Fibroblast of skin of left biceps (primary cell): ENCODE measurements at places on chromosomes 1 and 21.

DNA sequence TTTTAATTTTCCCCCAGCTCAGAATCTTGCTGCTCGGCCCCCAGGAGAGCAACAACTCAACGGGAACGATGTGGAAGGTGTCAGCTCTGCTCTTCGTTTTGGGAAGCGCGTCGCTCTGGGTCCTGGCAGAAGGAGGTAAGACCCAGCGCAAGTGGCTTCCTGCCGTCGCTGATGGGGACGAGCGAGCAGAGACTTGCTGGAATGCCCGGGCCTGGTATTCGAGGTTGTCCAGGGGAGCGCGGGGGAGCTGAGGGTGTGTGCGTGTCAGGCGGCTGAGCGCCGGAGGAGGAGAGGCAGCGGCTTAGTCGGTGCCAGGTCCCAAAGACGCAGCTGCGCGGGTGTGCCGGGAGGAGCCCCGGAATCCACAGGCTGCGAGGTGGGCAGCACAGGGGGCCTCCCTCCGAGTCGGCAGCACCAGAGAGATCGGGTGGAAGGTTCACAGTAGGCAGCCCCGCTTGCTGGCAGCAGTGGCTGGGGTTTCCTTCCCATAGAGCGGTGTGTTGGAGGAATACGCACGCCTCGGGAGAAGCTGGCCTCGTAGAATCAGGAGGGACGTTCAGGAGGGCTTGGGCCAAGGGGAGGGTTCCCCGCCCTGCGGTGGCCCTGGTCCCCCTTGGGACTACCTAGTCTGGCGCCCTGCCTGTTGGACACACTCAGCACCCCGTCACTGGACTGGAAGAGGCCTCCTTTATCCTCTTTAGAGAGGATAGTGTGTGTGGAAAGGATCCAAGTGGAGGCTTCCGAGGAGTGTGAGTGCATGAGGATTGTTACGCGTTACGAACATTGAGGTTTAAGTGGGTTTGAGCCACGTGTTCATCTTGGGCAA is 547 bp downstream of the PDPN start:
- DNase-seq, result no peak

- peak; percentile 80 for DNase-seq
Measured at GRCh38 chr1:78275456-78275855, 215.3 kb upstream of the PTGFR start.

- DNase-seq, result no peak
Measured at GRCh38 chr21:42276076-42276475, 39.1 kb downstream of the TFF3 start.

GRCh38 chr1:193216920-193217319 is 30.5 kb upstream of the B3GALT2 start:
- no peak for DNase-seq

DNA sequence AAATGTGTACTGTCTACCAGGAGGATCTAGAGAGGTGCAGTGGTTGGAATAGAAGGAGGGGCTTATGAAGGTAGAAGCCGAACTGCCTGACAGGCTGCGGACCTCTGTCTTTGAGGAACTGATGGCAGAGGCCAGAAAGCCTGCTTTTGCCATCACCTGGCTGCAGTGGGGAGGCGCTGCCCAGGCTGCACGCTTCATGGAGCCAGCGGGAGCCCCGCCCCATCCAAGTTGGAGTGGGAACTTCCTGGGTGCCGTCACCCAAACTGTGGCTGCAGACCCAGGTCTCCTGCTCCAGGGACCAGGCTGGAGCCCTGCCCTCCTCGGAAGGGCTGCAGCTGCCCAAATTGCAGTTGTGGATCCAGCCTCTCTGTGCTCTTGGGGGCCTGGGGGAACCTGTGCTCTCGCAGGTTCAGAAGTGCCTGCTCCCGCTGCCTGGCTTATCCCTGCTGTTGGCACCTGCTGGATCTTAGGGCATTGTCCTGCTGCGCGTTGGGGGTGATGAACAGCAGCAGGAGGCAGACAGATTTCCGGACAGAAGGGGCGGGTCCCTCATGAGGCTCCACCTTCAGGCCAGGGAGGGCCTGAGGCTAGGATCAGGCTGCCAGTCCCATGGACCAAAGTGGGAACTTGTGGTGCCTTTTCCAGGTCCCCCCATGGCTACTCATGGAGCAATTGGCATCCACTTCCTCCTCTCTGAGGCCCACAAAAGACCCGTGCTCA is 118.0 kb upstream of the PLPPR4 start:
- DNase-seq, result no peak

DNA sequence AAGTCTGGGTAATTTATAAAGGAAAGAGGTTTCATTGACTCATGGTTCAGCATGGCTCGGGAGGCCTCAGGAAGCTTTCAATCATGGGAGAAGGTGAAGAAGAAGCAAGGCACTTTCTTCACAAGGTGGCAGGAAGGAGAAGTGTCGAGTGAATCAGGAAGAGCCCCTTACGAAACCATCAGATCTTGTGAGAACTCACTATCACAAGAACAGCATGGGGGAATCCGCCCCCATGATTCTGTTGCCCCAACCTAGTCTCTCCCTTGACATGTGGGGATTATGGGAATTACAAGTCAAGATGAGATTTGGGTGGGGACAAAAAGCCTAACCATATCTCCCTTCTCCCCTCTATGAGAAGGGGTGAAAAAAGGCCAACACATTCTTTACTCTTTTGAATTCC is 11.2 kb upstream of the IVNS1ABP start:
- no peak for DNase-seq

DNA sequence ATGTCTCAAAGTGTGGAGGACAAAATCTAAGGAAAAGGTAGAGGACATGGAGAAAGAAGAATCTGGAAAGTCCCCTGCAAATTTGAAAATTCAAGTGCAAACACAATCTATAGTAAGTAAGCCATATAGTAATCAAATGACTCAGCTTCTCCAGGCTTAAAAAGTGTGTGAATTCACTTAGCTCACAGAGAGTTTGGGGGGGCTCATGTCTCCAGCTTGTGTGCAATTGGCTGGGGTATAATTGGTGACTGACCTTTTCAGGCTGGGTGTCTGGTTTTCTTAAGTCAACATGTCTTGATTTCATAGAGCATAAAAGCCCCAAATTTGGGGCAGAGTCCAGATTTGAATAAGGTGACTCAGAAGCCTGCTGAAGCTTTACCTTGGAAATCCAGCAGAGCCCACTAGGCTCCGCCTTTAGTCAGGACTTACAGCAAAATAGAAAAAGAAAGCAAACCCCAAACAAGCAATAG is 8.6 kb downstream of the CLDN14 start:
- DNase-seq, result no peak

DNA sequence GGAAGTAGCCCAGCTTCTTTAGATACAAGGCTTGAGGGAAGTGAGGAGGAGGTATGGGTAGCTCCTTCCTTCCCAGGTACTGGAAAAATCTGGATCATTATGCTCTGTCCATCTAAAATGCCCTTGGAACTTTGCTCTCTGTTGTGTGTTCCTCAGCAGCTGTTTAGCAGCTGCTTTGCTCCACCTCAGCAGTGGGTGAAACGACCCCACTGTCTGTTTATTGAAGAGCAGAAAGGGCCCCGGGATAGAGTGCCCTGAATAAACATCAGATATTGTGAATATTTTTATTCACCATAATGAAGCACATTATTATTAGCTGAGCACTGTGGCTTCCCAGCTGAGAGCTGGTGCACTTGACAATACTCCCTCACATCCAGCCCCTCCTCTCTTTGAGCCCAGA is 237.9 kb downstream of the PBX1 start:
- no peak for DNase-seq

GRCh38 chr1:94677714-94678113 is 136.2 kb upstream of the F3 start:
- DNase-seq, result no peak

GRCh38 chr21:33760641-33761440 is 118.5 kb downstream of the ITSN1 start:
- peak; percentile 50 for DNase-seq

- DNase-seq, result no peak
Measured at GRCh38 chr1:212485571-212485912, 52.8 kb downstream of the NENF start.

GRCh38 chr1:1026599-1027413 is 6.9 kb downstream of the AGRN start:
- no peak for DNase-seq

GRCh38 chr1:159944623-159945455 is 574 bp downstream of the IGSF9 start:
- no peak for DNase-seq

GRCh38 chr1:13786541-13786940 is 86.6 kb downstream of the PRDM2 start:
- no peak for DNase-seq

- no peak for DNase-seq
Measured at GRCh38 chr1:202047977-202048376, 37.6 kb downstream of the ELF3 start.

- no peak for DNase-seq
Measured at GRCh38 chr1:6418668-6419396, 887 bp downstream of the HES2 start.

- DNase-seq, result no peak
Measured at GRCh38 chr1:213669964-213670691, 317.6 kb upstream of the PROX1 start.

GRCh38 chr1:18868801-18869424 is 9.5 kb upstream of the TAS1R2 start:
- DNase-seq, result no peak

GRCh38 chr1:15424146-15424667 is 14.0 kb upstream of the CTRC start:
- DNase-seq, result no peak

DNA sequence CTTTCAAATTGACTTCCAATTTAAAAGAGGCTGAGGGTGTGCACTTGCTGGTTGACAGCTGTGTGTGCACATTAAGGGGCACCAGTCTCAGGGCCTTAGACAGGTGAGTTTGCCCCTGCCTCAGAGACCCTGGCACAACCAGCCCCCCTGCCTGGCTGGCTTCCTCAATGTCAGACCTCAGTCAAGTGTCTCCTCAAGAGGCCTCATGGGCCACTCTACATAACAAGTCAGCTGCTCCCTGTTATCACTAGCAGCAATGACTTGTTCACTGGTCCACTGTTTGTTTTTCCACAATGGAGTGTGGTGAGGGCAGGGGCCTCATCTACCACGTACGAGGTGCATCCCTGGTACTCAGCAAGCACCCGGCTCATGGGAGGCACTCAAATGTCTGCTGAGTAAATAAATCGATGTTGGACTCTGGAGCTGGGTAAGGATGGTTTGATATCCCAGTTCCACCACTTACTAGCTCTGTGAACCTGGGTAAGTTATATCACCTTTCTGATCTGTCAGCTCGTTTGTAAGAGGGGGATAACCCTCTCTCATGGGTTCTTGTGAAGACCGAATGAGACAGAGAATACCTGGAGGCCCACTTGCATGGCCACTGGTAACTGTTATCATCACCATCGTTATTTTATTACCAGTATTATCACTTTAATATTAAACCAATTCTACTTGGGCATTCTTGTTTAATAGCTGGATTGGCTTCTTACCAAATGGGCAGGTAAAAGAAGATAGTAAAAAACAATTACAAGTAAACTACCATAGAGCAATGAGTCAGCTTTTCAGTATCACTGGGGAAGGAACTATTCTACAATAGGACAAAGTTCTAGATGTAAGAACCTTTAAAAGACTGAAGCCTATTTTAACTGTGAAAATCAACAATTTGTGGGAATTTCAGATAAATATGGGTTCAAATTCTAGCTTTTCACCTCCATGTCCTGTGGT is 64.6 kb downstream of the SLC66A1 start:
- no peak for DNase-seq

- no peak for DNase-seq
Measured at GRCh38 chr1:118905196-118905595, 82.9 kb downstream of the TBX15 start.

DNA sequence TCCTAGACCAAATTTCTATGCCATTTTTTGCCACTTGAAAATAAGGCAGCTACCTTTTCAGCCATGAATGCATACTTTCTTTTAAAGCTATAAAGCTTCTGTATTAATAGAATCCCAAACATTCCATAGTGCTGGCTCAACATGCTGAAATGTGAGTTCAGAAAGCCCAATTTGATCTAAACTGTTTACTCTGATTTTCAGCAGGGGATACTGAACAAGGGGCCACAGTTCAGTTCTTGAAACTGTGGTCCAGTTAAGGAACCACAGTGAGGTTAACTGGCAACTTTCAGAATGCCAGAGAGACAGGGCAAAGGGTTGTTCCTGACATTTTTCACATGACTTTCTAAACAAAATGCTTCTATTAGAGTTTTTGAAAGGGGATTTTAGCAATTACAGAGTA is 85.7 kb upstream of the COL11A1 start:
- DNase-seq, result no peak

GRCh38 chr1:96995351-96995750 is 273.8 kb downstream of the PTBP2 start:
- DNase-seq, result no peak

DNA sequence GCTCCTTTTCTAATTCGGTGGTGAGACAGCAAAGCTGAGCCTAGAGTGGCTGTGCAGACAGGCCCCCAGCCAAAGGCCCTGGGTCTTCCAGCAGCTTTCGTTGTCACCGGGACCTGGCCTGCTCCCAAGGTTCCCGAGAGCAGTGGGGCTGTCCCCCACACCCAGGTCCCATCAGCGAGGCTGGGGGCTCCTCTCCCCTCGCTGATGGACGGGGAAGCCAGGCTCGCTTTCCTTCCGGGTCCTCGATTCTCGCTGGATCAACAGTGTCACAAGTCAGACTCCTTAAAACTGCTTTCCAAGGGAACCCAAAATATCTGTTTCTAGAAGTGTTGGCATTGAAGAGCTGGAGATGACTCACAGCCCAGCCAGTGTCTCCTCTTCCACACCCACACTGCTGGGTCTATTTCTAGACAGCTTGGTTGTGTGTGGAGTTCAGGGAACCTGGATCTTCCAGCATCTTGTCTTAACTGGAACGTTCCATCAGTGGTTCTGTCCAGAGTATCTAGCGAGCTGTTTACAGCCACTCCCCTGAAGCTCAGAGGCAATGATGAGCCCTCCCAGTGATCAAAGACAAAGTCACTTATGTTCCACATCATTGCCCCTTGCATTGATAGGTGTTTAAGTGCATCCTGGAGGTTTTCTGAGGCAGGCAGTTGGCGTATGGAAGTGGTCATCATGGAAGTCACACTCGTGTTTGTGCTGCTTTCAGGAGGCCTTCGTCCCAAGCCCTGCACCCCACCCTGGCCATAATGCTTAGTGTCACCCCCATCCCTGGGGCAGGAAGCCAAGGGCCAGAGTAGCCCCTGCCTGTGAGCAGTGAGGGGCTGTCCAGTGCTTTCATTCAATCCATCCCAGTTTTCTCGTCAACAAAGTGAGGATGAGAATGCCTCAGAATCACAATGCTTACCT is 35.2 kb downstream of the RRP1 start:
- DNase-seq, result no peak

DNA sequence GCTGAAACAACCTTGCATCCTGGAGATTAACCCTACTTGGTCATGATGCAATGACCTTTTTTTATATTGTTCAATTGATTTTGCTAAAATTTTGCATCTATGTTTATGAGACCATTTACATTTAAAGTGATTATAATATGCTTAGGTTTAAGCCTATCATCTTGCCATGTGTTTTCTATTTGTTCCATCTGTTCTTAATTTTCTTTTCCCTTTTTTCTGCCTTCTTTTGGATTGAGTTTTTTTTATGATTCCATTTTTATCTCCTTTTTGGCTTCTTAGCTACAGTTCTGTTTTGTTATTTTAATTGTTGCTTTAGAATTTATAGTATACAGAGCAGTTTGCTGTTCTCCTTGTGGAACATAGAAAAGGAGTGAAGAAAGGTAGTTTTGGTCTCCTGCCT is 385.1 kb upstream of the USP24 start:
- DNase-seq, result no peak
